Substantia nigra (tissue), 51 donors: ENCODE measurements at places on chromosomes 1 and 21.
A peak's percentile ranks its signal among the peaks of the same experiment; 100 is the strongest.

DNA sequence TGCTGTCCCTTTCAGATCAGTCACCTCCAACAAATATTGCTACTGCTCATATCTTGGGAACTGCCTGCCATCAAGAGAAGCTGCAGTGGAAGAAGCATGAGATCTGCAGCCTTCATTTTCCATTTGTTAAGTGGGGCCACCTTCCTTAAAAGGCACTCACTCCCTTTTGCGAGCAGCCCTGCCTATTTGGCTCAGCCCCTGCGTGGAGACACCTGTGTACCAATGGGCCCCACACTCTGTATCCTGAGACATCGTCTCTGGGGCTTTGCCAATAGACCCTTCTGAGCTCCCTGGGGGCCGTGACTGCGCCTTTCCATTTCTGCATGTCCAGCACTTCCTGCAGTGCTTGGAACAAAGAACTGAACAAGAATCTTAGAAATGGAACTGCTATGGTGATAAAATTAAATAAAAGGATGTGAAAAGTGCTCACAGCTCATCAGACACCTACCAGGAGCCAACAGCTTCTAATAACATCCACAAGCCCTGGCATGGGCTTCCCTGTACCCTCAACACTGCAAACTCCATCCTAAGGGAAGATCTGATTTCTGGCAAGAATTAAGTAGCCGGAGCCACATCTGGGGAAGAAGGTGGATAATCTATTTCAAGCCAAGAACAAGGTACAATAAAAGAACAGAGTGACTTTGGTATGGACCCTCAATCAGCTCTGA, 36.7 kb downstream of the PARP1 start:
- DNase-seq: no peak

DNA sequence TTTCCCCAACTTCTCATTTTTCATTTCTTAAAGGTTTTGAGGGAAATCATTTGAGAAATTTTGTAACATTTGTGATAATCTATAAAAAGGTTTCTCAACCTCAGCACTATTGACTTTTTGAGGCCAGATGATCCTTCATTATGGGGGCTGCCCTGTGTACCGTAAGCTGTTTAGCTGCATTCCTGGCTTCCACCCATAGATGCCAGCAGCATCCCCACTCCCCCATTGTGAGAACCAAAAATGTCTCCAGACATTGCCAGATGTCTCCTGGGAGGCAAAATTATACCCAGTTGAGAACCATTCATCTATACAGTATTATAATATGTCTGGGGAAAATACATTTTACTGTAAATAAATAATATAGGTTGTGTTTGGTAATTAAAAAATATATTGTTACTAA, 146.0 kb downstream of the PBX1 start:
- no peak for DNase-seq

GRCh38 chr1:22976461-22977243, 4.0 kb upstream of the LACTBL1 start:
- peak; percentile 12 for DNase-seq

- DNase-seq: no peak
Measured at GRCh38 chr1:157098519-157098918, 1.1 kb downstream of the ETV3L start.

DNA sequence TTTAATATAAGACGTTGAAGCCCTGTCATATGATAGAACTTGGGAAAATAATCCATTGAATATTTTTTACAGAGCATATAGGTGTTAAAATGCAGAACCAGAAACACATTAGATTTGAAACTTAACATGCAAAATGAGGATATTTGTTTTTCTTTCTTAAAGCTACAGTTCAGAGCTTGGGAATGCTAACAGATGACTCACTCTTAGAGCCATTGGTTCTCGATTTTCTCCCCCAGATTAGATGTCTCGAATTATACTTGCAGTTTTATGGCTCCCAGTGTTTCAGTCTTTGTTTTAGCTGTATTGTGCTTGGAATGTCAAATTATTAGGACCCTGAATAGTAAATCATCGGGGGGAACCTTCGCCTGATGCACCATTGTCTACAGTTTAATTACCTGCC, 575.7 kb upstream of the ZP4 start:
- DNase-seq: no peak

DNA sequence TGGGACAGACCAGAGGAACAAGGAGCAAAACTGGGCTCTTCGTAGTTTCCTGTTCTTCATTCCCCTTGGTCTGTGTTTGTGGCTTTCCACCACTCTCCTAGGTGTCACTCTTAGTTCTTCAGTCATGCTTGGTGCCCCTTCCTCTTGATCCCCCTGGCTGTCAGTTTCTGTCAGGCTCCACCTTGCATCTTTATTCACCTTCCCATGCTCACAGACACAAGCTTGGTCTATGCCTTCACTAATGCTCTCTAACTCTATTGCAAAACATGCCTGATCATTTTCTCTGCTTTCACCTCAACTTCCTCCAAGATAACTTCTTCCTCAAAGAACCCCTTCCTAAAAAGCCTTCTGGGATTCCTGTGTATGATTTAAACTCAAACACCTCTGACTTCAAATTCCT, 122.9 kb downstream of the GLUL start:
- DNase-seq: no peak

DNA sequence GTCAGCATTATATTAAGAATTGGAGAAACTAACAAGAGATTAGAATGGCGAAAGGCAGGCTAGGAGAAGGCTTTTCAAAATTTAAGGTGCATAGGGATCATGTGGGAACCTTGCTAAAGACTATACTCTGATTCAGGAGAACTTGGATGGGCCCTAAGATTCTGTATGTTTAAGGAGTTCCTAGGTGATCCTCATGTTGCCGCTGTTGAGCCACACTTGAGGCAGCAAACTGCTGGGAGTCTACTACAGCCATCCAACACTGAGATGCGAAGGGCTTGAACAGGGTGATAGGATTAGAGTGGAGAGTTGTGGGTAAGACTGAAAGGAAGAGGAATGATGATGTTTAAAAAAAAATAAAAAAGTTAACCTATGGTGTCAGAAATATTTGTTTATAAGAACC, 1013.2 kb downstream of the MRPL39 start:
- DNase-seq: no peak

DNA sequence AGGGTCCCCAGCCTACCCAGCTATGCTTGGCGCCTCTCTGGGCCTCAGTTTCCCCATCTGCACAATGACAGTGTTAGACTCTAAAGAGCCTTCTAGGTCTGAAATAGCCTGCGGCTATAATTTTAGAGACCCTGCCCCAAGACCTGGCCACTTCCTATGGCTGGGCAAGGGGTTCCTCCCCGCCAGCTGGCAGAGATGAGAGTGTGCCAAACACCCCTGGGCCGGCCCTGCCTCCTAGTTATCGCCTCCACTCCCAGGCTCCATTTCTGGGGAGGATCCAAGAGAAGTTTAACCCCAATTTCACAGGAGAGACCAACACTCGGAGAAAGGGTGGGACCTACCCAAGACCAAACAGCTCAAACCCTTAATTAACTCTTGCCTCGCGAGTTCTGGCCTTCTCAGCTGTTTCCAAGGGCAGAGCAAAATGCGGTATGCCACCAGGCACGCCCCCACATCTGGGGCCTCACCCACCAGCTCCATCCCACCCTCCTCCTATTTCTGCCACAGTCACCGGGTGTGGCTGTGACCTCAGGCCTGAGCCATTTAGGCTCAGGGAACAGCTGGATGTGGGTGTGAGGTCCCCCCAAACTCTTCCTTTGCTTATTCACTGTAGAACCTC, 35.7 kb downstream of the TTC39A start:
- DNase-seq: no peak

DNA sequence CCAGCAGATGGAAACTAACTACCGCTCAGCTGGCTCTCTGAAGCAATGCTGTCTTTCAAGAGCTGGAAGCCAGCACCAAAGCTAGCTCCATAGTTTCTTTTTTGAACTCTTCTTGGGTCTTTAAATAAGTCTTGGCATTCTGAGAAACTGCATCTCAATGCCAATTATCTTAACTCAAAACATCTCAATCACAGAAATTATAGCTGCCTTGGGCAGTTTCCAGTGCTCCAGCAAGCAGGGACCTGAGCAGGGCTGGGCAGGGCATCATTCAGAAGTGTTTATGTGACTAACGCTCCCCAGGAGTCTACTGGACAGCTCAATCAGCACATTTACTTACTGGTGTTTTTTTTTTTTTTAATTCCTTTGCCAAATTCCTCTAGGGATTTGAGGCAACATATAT, 18.3 kb upstream of the PADI4 start:
- DNase-seq: no peak

DNA sequence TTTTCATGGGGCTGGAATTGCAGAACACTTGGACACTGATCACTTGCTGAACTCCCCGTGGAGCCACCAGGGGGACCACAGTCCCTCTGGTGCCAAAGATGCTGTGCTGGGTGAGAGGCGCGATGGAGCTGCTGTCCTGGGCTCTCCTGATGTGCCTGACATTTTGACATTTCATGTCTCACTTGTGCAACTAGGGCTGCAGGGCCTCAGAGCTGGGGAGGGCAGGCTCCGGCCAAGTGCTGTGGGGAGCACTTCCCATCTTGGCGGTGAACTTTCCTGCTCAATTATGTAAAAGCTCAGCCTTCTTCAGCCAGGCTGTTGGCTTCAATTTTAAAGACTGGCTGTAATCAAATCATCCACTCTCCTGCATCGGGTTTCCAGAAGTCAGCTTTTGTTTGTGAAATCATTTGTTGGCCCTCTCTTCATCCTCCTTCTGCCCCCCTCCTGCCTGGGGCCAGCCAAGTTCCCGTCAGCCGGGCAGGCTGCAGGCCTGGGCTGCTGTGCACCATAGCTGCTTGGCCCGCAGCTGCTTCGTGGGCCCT, 36.8 kb downstream of the KCNAB2 start:
- DNase-seq: no peak

DNA sequence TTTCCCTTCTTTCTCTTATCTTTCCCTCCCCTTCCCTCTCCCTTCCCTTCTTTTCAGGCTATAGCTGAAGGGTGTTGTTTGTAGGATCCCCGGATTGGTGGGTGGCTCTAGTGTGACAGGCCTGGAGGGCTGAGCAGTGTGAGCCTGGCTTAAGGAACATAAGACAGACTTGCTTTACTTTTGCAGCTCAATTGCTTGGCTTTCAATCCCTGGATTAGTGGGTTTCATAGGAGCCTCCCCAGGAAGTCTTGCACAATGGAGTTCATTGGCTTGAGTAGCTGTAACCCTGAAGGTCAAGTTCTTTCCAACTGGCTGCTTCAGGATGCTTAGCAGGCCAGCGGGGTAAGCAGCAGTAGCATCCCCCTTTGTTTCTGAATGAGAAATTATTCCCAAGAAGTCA, 126.7 kb downstream of the CAMTA1 start:
- no peak for DNase-seq

GRCh38 chr1:248165186-248165585, 9.4 kb upstream of the OR2M2 start:
- DNase-seq: no peak

- peak; percentile 37 for DNase-seq
Measured at GRCh38 chr1:247407180-247407616, 8.8 kb upstream of the NLRP3 start.

GRCh38 chr1:223006371-223006770, 136.7 kb downstream of the TLR5 start:
- DNase-seq: no peak

DNA sequence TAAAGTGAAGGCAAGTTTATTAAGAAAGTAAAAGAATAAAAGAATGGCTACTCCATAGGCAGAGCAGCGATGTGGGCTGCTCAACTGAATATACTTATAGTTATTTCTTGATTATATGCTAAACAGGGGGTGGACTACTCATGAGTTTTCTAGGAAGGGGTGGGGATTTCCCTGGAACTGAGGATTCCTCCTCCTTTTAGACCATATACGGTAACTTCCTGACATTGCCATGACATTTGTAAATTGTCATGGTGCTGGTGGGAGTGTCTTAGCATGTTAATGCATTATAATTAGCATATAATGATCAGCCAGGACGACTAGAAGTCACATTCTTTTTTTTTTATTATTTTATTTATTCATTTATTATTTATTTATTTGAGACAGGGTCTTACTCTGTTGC, 46.4 kb upstream of the BARHL2 start:
- DNase-seq: no peak

- DNase-seq: no peak
Measured at GRCh38 chr21:14589855-14590563, 43.9 kb upstream of the SAMSN1 start.

GRCh38 chr1:119353836-119354235, 14.7 kb upstream of the HAO2 start:
- no peak for DNase-seq

DNA sequence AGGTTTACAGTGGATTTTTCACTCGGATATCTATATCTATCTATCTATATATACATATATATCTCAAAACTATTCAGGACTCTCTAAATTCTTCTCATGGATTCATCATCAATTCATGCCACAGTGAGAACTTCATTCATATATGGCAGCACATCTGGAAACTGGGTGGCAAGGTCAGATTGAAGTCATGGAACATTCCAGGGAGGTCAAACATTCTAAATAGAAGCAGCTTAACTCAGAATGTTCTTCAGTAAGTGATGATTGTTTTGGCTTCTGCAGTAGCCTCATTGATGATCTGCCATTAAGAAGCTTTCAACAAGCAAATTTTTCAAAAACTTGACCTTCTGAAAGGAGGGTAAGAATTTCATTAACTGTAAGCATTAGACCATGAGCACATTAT, 46.9 kb upstream of the ADAMTS1 start:
- DNase-seq: no peak

DNA sequence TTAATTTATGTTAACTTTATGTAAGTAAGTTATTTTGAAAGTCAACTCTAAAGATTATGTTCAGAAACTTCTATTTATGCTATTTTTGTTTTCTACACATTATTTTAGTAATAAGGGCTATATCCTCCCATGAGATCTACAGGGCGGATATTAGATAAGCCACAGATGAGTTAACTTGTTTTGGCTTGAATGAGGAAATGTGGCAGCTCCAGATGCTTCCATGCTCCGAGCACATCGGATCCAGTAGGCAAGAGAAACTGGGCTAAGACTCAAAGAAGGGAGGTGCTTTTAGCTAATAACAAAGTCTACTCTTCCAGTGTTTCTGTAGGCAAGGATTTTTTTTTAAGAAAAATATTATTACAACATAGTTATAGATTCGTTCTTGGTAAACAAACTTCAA, 20.0 kb upstream of the LAMC1 start:
- DNase-seq: no peak

DNA sequence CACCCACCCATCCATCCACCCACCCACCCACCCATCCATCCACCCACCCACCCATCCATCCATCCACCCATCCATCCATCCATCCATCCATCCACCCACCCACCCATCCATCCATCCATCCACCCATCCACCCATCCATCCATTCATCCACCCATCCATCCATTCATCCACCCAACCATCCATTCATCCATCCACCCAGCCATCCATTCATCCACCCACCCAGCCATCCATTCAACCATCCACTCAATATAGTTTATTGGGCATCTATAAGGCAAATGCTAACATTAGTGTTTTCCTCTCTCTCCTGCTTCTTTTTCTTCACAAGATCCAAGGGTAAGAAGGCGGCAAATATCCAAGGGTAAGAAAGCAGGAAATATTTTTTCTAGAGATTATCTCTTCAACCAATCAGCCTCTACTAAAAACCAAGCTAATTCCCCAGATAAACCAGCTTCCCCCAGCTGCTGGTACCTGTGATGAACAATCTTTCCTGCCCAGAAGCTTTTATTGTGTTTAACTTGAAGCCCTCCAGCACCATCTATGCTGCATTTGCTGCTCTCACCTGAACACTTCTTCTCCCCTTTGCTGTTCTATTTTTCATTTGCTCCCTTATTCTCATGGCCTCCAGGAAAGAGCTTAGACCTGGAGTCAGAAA, 22.6 kb upstream of the ATP2B4 start:
- no peak for DNase-seq
